Fibroblast of mammary gland (primary cell): ENCODE measurements at places on chromosomes 13 and 19.

DNA sequence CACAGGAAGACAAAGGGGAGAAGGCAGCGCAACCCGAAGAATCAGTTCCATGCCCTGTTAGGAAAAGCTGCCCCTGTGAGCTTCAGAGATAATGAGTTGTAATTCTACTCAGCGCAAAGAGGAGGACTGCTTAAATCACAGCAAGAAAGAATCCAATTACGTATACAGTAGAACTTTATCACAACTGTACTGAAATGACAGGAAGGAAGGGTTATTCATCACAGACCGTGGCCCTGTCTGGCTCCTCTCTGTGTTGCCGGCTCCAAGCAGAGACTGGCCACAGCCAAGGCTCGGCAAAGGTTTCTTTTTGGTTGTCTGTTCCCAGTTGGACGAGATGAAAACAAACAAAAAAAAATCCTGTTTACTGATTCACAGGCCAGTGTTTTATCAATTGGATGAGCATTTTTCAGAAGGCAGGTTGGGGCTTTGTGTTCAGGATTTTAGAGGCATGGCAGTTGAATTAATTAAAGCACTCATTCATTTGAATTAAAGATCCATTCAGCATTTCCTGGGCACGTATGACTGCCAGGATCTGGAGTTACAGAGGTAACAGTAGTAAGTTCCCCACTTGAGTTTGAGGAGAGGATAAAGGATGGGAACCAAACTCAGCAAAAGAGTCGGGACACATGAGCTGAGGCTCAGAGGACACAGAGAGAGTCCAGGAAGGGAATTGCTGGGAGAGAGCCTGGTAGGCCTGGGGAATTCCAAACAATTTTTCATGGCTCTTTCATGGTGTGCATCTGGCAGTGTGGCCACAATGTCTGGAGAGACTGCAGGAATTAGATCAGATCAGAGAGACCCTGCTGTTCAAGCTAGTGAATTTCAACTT lies 341.0 kb downstream of the DNAJC15 start:
- DNase-seq, result peak; percentile 62

- DNase-seq, result no peak
These were observed at the start of gene MISP for GRCh38 chr19:750640-751423. Gene MISP, plus strand, starts transcription at chr19:751112. Its CDS starts 5,835 bp downstream, at chr19:756947.

- DNase-seq, result peak; percentile 62
These were observed 6.7 kb downstream of the TPT1 start for GRCh38 chr13:45333977-45334922.

- DNase-seq, result no peak
These were observed 8.6 kb upstream of the ZNF283 start for GRCh38 chr19:43818500-43818899.

DNA sequence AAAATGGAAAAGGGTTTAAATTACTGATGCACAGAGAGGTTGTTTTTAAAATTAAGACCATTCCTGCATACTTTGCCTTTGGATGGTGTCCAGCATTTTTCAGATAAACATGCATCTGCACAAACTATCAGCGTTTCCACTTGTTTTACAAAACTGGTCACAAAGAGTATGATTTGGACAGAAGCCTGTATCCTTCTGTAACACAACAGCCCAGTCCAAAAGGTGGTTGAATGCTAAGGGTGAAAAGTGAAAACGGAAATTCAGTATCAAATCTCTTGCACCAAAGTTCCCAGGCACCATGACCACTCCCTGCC lies 21.7 kb upstream of the DOCK9 start:
- DNase-seq, result peak; percentile 19

DNA sequence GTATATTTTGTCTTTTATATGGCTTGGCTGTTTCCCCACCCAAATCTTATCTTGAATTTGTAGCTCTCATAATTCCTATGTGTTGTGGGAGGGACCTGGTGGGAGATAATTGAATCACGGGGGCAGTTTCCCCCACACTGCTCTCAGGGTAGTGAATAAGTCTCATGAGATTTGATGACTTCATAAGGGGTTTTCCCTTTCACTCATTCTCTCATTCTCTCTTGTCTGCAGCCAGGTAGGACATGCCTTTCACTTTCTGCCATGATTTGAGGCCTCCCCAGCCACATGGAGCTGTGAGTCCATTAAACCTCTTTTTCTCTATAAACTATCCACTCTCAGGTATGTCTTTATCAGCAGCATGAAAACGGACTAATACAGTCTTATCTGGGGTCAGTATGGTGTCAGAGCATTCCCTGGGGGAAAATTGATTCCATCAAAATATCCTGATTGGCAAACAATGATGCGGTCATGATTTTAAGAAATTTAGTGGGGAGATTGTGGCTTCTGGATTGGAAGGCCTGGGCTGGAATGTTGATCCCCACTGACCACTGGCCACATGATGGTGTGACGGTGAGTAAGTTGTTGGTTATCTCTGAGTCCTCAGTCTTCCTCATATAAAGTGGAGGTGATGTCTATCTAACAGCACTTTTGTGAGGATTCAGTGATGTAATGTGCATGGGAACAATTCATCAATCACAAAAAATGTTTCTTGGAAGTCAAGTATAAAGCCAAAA lies 27.5 kb upstream of the ANKRD10 start:
- DNase-seq, result peak; percentile 14

GRCh38 chr13:97475011-97475410 lies 41.0 kb downstream of the RAP2A start:
- DNase-seq, result no peak

DNA sequence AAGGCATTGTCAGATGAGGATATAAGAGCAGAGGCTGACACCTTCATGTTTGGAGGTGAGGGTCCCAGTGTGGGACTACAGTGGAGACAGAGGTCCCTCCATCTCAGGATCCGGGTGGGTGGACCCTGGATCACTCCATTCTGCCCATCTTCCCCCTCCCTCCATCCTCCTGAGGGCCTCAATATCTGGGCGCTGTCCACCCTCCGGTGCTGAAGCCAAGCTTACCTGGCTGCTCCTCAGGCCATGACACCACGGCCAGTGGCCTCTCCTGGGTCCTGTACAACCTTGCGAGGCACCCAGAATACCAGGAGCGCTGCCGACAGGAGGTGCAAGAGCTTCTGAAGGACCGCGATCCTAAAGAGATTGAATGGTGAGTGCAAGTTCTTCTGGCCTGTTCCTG lies 11.9 kb downstream of the CYP4F12 start:
- DNase-seq, result no peak

- no peak for DNase-seq
These were observed 70.6 kb downstream of the HSPH1 start for GRCh38 chr13:31090961-31091624.
